ENCODE measurements at places on chromosomes 1 and 21. TPM values are rescaled to one million over a fixed set of nuclear protein-coding genes. Genes with fewer than 3 reads are reported as not detected.

GRCh38 chr1:183180218-183180617 lies 5.8 kb upstream of the LAMC2 start:
- no peak overlapping the region for H3K27ac ChIP-seq
- no peaks in the 10 kb centered on the region for H3K27me3 ChIP-seq
- no peaks in the 10 kb centered on the region for H3K4me1 ChIP-seq
- no peak overlapping the region for H3K4me3 ChIP-seq
- DNase-seq, result no peak

CCDC24 gene
- 2.9 TPM for total RNA-seq

SVBP gene
- 8.4 TPM for total RNA-seq

DNA sequence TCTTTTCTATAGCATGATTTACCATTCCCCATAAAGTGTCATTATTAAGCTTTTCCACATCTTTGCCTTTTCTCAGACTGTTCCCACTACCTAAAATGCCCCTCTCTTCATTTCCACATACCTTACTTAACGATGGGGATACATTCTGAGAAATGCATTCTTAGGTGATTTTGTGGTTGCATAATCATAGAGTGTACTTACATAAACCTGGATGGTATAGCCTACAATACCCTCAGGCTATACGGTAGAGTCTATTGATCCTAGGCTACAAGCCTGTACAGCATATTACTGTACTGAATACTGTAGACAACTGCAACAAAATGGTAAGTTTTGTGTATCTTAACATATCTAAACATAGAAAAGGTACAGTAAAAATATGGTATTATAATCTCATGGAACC lies 54.8 kb upstream of the MUTYH start:
- H3K27me3 ChIP-seq, result no peaks in the 10 kb centered on the region
- no peak for DNase-seq
- H3K4me3 ChIP-seq, result peak overlapping the region; percentile 41
- no peaks in the 10 kb centered on the region for H3K36me3 ChIP-seq

GRCh38 chr1:111847466-111847865 lies 91.8 kb downstream of the DDX20 start:
- H3K36me3 ChIP-seq, result no peaks in the 10 kb centered on the region
- peaks cover 48% of the 10 kb centered on the region for H3K27me3 ChIP-seq
- H3K27ac ChIP-seq, result no peak overlapping the region

- H3K27ac ChIP-seq, result no peak overlapping the region
- H3K27me3 ChIP-seq, result no peaks in the 10 kb centered on the region
- peaks cover 4% of the 10 kb centered on the region for H3K36me3 ChIP-seq
- peaks cover 5% of the 10 kb centered on the region for H3K4me1 ChIP-seq
Observed at GRCh38 chr1:244386595-244386994, 65.1 kb downstream of the ADSS2 start.

DNA sequence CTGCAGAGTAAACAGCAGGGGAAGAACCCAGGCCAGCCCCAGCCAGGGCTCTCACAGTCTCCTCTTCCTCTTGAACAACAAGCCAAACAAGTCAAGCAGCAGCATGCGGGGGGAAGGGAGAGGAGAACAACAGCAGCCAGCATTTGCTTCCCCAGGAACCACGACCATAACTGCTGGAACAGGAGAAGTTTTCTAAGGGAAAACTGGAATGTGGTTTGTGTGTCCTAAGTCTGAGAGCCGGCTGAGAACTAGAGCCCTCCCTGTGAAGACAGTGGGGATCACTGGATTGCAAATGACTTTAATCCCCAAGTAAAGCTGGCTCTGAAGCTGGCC lies 48.2 kb downstream of the COQ8A start:
- H3K36me3 ChIP-seq, result no peaks in the 10 kb centered on the region
- H3K27me3 ChIP-seq, result no peaks in the 10 kb centered on the region
- no peak for DNase-seq
- no peak overlapping the region for H3K4me3 ChIP-seq
- H3K4me1 ChIP-seq, result peaks cover 14% of the 10 kb centered on the region

GRCh38 chr1:107158991-107159390 lies 18.2 kb downstream of the NTNG1 start:
- DNase-seq, result no peak
- H3K27me3 ChIP-seq, result peaks cover 9% of the 10 kb centered on the region
- H3K27ac ChIP-seq, result no peak overlapping the region
- H3K4me1 ChIP-seq, result no peaks in the 10 kb centered on the region
- no peaks in the 10 kb centered on the region for H3K36me3 ChIP-seq

ASPM gene
- 17.6 TPM for total RNA-seq

ERG gene
- not detected for total RNA-seq
